Coronary artery (tissue), 2 donors: ENCODE measurements at places on chromosomes 12 and 14.

DNA sequence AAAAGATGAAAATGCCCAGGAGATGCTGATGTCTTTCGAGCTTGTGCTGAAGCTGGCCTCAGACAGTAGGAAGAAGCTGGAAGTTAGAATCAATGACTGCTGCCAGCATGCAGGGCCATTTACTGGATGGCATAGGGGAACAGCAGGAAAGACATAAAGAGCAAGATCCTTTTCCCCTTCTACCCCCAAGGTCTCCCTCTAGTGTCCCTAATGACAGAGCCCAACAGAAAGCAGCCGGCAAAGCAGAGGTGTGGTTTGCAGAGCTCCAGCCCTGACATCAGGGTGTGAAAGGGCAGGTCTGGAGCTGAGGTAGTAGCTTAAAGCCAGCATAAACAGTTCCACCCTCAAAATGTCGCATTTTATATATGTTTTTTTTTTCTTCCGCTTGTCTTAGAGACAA lies 1560.7 kb upstream of the TMEM132C start:
- DNase-seq: no peak

DNA sequence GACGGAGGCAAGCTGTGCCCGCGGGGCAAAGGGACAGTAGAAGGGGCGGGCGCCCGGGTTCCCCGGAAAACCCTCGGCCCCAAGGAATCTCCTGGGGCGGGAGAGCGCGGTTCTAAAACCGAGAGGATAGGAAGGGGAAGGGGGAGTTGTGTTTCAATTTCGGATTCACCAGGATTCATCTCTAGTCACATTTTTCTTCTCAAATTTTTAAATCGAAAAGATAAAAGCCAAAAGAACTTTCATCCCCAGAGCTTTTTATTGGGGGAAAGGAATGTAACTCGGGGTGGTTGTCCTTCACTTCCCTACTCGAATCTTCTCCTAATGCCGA lies 1.4 kb downstream of the BMP4 start:
- no peak for DNase-seq

DNA sequence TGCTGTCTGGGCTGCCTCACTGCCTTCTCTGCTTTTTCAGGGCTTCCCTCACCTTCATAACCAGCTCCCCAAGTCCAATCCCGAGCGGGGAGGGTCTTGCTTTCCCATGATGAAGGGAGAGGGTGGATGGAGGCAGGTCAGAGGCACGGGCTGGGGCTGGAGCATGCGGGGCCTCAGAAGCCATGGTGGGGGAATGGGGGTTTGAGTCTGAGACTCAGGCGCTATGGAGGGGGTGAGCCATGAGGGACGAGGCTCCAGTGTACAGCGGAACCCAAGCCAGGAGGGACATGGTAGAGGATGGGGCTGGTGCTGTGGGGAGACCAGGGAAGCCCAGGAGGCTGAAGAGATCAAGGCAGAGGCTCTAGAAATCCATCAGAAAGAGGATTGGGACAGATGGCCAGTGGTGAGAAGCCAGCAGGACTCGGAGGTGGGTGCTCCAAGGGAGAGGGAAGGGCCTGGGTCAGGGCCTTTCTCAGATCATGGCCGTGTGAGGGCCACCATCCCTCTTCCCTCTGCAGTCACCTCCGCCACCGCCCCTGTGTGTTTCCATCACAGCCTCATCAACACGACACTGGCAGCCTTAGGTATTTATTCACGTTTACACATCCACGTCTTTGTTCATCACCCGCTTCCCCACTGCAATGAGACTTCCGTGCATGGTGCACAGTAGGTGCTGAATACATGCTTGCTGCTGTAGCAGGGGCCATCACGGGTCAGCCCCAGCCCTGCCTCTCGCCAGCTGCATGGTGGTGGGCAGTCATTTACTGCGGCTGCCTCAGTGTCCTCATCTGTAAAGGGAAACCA lies 144.7 kb downstream of the ADGRD1 start:
- DNase-seq: no peak

- no peak for DNase-seq
These were observed 110.5 kb upstream of the FUT8 start for GRCh38 chr14:65301862-65302539.

DNA sequence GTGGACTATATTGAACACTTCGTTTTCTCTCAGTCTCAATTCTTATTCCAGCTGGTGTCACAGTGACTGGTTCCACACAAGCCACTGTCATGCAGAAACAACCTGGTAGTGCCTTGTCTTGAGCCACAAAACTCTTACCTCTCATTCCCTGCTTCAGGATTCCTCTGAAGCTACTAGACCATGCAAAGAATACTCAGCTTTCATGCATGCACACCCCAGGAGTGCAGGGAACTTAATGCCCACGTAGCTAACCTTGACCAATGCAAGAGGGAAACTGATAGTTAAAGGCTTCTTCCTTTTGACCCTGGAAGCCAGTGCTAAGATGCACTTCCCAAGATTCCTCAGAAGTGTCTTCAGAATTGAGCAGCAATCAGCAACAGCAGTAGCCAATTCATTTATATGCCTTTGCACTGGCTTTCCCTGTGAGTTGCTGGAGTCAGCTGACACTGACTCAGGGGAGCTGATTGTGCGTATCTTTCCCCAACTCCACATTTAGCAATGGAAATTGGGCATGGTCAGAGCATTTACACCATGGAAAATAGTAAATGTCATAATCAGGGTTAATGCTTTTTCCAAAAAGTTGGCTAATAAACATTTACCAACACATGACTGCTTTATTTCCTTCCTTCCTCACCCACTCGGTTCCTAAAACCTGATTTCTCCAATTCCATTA lies 113.6 kb upstream of the SLC35F4 start:
- DNase-seq: no peak

DNA sequence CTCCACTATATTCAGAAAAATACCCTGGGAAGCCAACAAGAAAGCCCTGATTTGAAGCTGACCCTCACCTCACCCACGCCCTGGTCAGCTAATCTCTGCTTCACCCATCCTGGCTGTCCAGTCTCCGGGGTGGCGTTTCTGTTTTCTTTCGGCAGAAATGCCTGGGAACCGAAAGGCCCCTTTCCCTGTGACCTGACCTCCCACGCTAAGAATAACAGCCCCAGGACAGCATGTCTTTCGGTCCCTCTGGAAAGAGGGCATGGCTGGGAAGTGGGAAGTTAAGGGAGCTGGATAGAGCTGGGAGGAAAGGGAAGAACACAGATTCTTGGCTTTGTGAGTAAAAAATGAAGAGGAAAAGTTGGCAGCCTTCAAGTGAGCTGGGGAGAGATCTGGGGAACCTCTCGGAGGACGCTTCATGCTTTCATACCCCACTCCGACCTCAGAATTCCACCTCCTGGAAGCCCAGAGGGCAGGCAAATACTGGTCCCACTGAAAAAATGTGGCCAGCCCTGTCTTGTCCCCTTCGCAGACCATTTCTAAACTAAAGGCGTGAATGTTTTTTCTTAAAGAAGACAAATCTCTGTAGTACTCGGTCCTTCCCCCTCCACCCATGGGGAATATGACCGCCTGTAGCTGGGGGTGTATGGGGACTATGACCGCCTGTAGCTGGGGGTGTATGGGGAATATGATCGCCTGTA lies 163.0 kb upstream of the FKBP4 start:
- no peak for DNase-seq

DNA sequence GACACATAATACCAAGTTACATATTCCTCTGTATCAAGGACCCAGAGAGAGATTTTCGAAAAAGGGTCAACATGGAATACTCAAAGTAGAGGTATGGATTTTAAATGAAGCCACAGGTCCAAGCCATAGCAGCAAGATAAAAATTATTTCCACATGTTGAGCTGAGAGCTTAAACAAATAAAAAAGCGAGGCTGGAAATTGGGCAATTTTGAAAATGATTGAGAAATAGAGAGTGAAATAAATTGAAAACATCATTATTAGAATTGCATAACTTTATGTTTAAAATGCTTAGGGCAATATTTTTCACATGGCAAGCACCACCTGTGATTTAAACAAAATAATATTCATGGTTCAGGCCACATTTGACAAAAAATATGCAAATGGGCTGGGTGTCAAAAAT lies 1251.0 kb upstream of the USP15 start:
- no peak for DNase-seq

DNA sequence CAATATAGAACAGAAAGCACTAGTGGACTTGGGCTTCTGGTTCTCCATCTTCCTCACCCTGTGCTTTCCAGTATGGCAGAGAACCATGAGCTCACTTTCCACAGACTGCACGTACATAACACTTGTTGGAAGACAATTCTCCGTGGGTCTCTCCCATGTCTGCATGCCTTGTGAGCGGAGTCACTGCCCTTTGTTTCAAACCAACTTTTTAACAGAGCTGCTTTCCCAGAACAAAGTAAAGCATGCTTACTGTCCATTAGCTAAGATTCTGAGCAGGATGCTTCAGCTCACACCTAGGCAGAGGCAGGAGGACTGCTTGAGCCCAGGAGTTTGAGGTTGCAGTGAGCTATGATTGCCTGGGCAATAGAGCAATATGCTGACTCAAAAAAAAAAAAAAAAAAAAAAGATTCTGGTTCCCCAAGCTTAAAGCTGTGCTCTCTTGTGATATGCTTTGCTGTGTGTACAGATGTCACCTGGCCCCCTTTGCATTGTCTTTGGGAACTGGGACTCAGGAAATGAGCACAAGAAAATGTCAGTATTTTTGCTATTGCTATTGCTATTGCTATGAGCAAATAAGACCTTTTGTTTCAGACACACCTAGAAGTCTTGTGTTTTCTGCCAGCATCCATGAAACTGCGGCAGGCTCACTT lies 54.6 kb upstream of the PTGR2 start:
- DNase-seq: no peak

DNA sequence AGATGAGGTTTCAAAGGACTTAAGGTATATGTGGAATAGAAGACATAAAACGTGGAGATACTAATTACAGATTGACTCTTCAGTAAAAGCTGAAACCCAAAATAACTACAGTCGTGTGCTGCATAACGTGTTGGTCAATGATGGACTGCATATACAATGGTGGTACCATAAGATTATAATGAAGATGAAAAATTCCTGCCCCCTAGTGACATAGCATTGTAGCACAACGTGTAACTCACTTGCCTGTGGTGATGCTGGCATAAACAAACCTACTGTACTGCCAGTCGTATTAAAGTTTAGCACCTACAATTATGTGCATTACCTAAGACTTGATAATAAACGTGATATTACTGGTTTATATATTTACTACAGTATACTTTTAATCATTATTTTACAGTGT lies 150.3 kb downstream of the LRRK2 start:
- DNase-seq: no peak

GRCh38 chr12:79174626-79175025 lies 310.1 kb downstream of the SYT1 start:
- no peak for DNase-seq

DNA sequence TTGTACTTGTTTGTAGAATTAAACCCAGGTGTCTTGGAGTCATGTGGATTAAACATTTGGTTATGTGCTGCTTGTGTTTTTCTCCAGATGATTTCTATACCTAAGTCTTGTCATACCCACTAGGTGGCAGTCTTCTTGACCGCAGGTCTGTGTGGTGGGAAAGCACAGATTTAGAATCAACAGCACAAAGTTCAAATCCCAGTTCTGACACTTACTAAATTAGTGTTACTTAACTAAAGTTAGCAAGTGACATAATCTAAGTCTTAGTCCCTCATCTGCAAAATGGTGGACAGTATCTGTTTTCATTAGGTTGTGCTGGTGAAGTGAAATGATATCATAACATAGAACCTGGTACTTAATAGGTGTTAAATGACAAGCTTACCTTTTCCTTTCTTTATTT lies 151.0 kb upstream of the ARHGAP5 start:
- no peak for DNase-seq
